ENCODE measurements at places on chromosomes 6 and 20.

GRCh38 chr6:163710532-163711470 lies 296.3 kb downstream of the QKI start:
- no peak for DNase-seq

DNA sequence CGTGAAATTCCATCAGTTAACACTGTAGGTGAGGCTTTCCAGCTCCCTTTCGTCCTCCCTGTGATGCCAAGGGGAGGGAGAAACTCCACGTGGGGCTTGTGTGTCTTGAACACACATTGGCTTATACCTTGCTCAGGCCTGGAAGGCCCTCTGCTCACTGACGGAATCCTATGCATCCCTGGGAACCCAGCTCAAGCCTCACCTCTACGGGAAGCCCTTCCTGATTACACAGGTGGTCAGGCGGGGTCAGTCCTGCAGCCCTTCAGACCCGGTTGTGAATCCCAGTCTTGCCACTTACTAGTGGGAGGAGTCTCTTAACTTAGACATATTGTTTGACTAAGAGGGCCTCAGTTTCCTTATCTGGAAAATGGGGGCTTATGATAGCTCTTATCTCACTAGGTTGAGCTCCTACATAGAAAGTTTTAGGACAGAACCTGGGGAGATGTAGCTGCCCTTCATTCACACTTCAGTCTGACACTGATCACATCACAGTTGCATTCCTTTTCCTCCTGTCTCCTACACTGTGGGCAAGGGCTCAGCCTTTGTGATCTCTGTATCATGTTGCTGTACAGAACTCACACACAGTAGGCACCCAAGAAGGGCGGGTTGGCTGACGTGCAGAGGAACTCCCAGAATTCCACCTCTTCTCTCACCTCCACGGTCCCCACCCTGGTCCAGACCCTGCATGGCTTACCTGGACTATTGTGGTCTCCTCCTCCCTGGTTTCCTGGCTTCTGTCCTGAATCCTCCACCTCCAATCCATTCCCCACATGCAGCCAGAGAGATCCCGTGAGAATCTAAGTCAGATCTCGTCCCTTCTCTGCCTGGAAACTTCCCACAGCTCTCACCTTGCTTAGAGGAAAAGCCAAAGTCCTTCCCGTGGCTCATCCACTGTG lies 129.6 kb downstream of the CEBPB start:
- no peak for DNase-seq

- no peak for DNase-seq
Measured at GRCh38 chr6:9455864-9456658, 958.8 kb downstream of the TFAP2A start.

GRCh38 chr6:80488190-80488589 lies 381.7 kb downstream of the BCKDHB start:
- no peak for DNase-seq

- no peak for DNase-seq
Measured at GRCh38 chr6:88045521-88046136, 2.0 kb upstream of the SPACA1 start.

- no peak for DNase-seq
Measured at GRCh38 chr6:4308364-4308763, 173.0 kb upstream of the ECI2 start.

GRCh38 chr6:13113981-13114593 lies 214.2 kb downstream of the TBC1D7 start:
- no peak for DNase-seq

DNA sequence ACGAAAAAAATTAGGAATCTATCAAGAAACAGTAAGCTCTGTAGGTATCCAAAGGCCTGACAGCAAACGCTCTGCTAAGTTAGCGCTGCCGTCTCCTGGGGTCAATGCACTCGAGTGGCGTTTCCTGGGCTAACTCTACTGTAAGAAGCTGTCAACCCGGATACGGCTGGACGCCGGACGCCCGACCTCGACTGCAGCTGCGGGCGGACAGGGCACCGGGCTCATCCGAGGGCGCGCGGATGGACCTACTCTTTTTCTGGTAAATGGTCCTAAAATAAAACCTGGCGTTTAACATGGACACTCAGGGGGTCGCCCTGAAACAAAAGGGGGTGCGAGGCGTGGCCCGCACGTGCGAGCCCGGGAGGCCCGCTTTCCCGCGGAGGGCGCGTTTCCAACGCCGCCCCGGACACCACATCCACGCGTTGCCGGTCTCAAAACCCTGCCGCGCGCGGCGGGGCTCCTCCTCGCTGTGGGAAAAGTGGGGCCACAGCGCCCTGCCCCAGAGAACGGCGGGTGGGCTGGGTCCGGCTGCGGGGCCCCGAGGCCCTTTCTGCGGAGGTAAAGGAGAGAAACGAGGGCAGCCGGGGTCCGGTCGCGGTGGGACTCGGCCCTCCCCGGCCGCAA lies 537 bp downstream of the TCP1 start:
- DNase-seq, result no peak

DNA sequence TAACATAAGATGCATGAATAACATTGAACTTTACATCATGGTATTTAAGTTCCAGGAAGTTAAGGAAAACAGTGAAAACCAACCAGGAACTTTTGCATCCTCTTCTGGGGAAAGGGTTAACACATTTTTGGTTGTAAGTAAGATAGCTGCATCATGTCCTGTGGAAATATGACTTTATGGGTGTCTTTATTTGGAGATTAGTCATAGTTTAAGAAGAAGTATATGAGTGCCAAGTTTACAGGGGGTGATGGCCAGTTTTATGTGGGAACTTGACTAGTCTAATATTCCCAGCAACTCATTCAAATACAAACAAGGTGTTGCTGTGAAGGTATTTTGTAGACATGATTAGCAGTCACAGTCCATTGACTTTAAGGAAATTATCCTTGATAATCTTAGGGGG lies 78.0 kb downstream of the PDE10A start:
- DNase-seq, result no peak

DNA sequence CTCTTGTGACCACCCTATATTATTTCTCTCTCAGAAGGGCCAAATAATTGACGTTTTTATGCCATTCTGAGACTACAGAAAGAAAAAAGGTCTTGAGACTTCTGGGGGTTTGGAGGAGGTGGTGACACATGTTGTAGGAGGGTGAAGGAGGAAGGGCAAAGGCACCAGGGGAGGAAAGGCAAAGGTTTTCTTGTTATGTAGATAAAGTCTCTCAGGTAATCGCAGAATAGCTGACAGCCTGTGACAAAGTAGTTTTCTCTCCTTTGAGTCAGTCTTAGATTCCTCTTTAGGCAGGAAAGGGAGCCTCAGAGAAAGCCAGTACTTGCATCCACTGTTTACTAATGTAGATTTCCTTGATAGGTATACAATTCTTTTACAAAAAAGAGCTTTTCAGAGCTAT lies 23.6 kb downstream of the OR2B2 start:
- DNase-seq, result no peak

DNA sequence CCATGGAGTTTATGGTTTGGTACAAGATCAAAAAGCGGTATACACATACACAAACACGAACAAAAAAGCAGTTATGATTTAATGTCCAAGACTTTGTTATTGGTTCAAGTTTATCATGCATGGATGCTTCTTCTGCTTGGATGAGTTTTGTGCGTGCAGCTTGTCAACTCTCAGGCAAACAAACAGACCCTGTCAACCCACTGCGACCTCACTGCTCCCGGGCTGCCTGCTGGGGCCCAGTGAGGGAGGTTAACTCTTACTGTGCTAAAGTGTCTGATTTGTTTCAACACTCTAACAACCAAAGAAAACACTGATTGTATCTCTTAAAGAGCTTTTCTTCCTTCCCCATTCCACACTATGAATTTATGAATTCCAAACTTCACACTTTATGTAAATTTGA lies 26.8 kb upstream of the DDR1 start:
- DNase-seq, result no peak

GRCh38 chr6:52330470-52330869 lies 31.5 kb upstream of the PAQR8 start:
- DNase-seq, result no peak

GRCh38 chr20:13984211-13984610 lies 6.2 kb downstream of the SEL1L2 start:
- DNase-seq, result no peak

DNA sequence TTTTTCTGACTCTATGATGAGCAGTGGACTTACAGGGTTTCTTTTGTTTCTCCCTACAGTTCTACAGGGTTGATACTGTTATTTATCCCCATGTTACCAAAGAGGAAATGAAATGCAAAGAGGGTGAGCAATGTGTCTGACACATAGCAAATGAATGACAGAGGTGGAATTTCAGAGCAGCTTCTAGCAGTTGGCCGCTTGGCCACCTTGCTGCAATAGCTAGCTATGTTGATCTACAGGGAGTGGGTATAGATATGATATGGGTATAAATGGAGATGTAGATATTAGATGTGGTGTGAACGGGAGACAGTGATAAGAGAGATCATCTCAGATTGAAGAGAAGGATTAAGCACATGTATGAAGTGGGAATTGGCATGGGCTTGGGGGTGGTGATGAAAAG lies 10.9 kb upstream of the SLC22A3 start:
- no peak for DNase-seq

DNA sequence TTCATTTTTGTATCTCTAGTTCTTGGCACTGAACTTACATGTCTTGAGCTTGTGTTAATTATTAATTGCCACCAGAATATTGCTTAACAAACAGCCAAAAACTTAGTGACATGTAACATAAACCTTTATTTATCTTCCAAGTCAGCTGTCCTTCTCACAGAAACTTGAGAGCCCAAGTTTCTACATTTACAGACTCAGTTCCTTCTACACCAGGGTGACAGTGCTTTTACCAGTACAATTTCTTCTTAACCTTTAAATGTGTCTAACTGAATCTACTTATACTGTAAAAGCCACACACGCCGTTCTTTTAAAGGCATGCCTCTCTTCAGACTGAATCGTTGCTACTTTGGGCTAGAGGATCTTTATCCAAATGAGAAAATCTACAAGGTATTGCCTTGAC lies 539.2 kb downstream of the GRIK2 start:
- DNase-seq, result no peak

- no peak for DNase-seq
Measured at GRCh38 chr20:35497780-35498189, 31.7 kb downstream of the C20orf173 start.

GRCh38 chr6:167350731-167351655 lies 26.1 kb downstream of the TTLL2 start:
- DNase-seq, result peak; percentile 58

DNA sequence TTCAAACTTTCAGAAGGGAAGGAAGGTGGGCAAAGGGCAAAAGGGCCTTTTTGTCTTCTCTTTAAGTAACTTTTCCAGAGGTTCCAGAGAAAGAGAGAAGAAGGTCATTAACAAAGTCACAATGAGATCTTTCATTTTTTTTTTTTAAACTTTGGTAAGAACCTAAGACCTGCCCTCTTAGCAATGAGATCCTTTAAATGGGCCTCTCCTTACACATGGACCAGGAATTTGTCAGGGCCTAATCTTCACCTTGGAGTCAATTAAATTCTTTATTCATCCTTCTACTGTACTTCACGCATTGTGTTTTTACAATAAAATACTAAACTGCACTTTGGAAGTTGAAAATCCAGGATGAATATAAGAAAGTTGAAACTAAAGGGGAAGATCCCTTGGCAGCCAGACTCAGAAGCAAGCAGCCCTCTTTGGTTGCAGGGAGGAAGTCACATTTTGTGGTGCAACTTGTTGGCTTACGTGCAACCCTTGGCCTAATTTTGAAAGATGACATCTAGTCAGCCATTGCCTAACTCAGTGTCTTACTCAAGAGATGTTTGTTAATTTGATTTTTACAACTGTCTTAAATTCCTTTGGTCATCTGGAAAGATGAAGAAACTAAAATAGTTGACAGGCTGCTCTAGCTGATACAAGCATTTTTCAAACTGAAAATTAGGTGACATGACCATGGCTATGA lies 11.9 kb upstream of the TMEM170B start:
- DNase-seq, result no peak

DNA sequence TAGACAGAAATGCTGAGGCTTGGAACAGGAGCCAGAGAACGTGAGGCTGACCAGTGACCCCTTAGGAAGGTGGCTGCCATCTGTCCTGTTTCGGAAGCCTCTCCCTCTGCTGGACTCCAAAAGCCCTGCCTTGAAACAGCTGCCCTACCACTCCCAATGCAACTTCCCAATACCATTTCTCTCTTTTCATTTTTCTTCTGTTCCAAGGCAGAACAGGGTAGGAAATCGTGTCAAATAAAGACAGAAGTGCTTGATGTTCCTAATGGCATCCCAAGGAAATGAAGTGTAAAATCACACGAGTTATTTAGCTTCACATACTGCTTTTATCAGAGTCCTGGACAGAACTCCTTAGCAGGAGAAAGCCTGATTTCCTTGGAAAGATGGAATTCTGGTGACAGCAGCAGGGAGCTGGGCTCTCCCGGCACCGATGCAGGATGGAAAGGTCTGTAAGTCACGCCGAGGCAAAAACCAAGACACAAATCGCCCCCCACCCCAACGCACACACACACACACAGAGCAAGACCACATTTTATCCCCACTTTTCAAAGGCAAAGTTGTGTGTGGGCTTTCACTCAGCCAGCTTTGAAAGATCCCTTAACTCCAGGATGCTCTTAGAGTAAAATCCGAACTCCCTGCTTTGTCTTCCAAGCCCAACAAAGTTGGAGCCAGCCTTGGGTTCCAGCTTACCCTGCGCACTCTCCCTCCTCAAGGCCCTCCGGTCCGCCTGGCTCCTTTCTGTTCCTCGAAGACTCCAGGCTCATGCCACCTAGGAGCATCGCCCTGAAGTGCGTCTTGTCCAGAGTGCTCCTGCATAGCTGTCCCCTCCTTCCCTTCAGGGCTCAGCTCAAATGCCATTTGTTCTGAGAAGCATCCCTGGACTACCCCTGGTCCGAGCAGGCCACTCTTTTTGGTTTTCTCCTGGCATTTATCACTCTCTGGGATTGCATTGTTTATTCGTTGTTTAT lies 11.6 kb upstream of the STX16 start:
- DNase-seq, result no peak

DNA sequence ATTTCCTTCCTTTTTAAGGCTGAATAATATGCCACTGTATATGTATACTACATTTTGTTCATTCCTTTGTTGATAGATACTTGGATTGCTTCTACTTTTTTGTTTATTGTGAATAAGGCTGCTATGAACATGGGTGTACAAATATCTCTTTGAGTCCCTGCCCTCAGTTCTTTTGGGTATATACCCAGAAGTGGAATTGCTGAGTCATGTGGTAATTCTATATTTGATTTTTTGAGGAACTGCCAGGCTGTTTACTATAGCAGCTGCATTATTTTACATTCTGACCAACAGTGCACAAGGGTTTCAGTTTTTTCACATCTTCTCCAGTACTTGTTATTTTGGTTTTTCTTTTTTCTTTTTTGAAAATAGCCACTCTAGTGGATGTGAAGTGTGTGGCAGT lies 34.1 kb downstream of the CDS2 start:
- DNase-seq, result no peak

- no peak for DNase-seq
Measured at GRCh38 chr6:54747955-54748354, 98.6 kb upstream of the FAM83B start.

- DNase-seq, result peak; percentile 36
Measured at GRCh38 chr20:32585011-32585585, at the start of gene NOL4L. Gene NOL4L (minus strand): TSS chr20:32585333. CDS start chr20:32584890, 443 bp downstream.

GRCh38 chr20:50038574-50038991 lies 55.8 kb downstream of the SNAI1 start:
- no peak for DNase-seq

- no peak for DNase-seq
Measured at GRCh38 chr6:69090132-69090531, 455.1 kb downstream of the ADGRB3 start.
